ENCODE measurements at places on chromosomes 5 and 9.

- no peak for DNase-seq
Observed at GRCh38 chr9:73411494-73411893, 259.8 kb downstream of the ANXA1 start.

DNA sequence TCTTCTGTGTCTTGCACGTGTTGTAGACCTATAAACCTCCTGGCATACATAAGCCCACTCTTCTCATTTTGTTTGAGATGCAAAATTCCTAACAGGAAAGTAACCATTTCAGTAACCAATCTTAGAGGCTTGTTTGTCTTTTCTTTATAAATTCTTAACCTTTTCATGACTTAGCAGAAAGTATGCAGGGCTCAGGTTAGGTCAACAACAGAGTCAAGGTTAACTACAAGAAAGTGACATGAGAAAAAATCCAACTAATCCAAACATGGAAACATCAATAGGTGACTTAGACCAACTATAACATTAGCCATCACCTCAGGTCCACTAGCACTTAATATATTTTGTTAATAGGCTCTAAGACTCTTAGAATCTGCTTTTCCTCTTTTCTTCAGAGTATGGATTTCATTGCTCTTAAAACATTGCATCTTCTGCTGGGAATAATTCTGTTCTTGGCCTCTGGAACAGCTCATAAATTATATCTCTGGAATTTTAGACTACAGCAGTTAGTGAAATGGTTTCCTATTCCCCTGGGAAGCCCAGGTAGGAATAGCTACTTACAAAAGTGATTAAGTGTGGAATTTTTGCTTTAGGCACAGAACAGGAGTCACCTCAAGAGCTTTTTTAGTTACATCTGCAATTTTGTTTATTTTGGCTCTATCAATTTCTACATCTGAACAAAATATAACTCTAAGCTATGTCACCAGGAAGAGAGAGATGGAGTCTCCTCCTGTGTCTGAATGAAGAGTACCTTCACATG lies 155.3 kb upstream of the ANKRD55 start:
- peak; percentile 52 for DNase-seq

DNA sequence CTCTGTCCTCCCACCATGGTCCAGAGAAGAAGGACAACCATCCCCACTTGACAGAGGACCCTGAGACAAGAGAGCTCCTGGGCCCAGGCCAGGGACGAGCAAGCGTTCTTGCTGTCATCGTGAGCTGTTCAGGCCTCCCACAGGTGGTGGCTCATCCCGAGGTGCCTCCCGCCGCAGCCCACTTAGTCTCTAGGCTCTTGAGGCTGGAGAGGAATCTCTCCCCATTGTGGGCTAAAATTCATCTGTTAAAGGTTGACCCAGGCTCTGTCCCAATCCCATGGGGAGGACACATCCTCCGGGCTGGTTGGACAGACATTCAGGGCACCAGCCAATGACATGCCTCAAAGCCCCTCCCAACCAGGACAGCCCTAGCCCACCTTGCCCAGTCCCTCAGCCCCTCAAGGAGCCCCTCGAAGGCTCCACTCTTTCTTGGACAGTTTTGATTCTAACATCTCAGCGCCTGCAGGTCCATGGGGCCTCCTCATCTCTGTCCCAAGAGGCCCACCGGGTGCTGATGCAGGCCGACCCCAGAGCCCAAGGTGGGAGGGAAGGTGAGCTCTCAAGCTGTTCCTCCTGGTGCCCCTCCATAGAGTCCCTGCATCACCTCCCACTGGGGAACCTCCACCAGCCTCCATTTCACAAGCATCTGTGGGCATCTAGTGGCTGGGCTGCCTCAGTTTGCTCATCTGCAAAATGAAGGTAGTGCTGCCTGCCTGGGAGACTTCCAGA lies 52.9 kb downstream of the BARX1 start:
- no peak for DNase-seq

- DNase-seq = peak; percentile 70
Observed at GRCh38 chr5:169873642-169874041, 106.7 kb downstream of the INSYN2B start.

DNA sequence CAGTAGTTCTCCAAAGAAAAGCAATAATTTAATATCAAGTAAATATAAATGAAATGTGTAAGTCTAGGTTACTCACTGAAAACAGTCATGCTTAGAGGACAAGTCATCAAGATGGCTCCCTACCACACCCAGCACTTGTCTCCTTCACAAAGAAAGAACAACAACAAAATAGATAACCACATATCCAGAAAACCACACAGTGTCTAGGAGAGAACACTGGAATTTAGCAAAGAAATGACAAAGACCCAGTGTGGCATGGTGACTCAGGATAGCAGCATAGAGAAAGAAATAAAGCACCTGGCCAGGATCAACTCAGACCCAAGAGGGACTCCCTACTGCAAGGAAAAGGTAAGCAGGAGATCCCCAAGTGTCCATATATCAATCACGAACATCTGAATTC lies 356.2 kb downstream of the TMEM161B start:
- DNase-seq = no peak

DNA sequence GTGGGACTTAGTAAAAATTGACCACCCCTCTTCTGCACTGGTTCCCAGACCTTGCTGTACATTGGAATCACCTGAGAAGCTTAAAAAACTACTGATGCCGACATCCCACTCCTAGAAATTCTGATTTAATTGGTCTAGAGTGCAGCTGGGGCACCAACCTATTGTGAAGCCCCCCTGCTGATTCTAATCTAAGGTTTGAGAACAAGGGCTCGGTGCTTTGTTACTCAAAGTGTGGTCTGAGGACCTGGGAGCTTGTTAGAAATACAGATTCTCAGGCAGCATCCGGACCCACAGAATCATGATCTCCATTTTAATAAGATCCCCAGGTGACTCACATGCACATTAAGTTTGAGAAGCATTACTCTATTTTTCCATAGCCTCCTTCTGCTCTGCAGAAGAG lies 57.8 kb upstream of the LPAR1 start:
- no peak for DNase-seq

DNA sequence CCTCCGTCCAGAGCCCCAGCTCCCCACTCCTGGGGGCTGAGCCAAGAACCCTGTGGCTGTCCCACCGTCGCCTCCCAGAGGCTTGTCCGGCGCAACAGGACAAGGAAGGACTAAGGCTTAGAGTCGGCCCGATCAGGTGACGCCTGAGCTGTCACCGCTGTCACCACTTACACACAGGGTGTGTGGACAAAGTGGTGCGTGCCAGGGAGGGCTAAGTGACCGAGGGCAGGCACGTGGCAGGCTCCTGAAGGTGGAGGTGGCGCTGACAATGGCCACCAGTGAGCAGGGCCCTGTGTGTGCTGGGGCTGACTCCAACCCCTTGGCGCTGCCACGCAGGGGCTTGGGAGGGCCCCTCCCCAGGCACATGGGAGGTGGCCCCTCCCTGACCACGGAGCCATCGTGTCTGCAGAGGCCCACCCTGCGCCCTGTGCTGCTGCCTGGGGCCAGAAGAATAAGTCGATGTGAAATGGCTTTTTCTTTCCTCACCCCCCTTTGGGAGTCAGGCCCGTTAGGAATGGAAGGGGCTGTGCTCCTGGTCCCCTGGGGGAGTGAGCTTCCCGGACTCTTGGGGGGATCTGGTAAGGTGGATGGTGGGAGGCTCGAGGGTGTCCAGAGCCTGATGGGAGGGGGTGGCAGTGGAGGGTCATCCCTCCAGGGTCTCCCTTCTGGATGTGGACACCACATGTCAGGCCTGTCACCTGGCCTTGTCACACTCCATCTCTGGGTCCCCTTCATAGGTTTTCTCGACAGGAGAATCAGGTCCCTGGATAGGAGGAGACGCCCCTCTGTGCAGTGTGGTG lies 2.6 kb upstream of the GPSM1 start:
- DNase-seq = no peak

GRCh38 chr5:97089149-97089801 lies 53.1 kb downstream of the LIX1 start:
- DNase-seq = no peak

DNA sequence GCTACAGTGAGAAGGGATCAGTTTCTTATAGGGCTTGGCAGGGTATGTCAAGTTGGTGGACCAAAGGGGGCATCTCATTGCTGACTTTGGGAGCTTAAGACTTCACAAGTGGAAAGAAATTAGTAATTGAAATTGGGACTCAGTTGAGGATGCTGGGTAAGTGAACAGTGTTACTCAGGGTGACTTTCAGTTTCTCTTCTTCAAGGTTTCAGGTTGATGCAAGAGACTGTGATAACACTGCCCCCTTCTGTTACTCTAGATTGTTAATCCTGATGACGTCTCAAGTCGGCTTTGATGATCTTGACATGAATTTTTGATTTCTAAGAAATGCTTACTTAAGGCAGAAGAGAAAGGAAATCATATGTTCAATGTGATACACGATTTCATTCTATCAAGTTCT lies 21.3 kb downstream of the KCTD16 start:
- peak; percentile 74 for DNase-seq

GRCh38 chr5:2750758-2751464 lies 566 bp downstream of the IRX2 start:
- DNase-seq = peak; percentile 23

- DNase-seq = peak; percentile 13
Observed at GRCh38 chr5:57277085-57277484, 103.2 kb downstream of the GPBP1 start.

DNA sequence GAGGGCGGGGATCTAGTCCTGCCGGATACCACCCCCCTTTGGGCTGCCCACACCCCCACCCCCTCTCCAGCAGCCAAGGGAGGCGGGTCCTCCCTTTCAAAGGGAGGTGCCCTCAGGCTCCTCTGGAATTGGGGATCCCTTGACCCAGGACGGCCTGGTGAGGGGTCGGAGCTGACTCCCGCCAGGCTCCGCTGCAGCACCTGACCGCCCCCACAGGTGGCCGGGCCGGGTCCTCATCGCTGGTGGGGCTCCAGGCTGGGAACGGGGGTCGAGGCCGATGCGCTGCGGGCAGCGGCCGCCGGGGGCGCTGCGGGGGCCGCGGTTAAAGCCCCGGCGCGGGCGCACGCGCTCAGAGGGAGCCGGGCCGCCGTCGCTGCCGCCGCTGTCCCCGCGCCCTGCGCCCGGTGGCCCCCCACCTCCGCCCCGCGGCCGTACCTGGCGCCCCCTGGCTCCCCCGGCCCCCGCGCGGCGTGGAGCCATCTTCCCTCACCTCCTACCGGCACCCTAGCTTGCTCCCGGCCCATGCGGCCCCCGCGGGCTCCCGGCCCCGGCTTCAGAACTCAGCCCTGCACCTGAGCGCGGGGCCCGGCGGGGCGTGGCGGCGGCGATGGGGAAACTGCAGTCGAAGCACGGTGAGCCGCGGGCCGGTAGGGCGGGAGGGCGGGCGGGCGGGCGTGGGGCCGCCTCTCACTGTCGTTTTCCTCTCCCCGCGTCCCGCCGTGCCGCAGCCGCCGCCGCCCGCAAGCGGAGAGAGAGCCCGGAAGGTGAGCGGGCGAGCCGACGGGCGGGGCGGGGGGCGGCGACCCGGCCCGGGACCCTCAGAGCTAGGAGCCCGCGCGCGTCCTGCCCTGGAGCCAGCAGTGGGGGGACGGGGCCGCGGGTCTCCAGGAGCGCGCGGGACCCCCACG lies at the start of gene NKD2:
TSS of gene NKD2 (plus strand) at position 352 of the 908 bp plus-strand sequence. CDS start at position 608, 256 bp downstream.
- DNase-seq = no peak

- DNase-seq = peak; percentile 31
Observed at GRCh38 chr5:159332800-159333544, 2.7 kb upstream of the IL12B start.

DNA sequence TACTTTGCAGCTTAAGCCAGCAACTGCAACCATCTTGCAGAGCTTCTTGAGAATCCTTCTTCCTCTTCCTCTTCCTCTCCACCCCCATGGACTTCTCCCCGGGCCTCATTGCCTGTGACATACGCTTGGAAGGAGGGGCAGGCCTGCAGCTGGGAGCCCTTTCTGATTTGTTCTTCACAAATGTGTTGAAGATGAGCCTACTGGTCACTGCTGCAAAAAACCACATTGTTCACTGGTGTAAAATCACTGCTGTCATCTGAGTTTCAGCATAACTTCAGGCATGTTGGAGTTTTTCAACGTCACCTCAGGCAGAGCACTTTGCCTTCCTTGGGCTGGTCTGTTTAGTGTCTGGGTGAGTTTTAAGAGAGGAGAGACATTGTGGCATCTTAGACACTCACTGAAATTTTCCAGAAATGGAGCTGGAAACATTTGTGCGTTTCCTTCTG lies 7.9 kb downstream of the TJP2 start:
- no peak for DNase-seq

GRCh38 chr5:150245111-150245789 lies 44.3 kb downstream of the CAMK2A start:
- DNase-seq = no peak

GRCh38 chr5:43075319-43076293 lies 35.5 kb upstream of the ANXA2R start:
- peak; percentile 37 for DNase-seq

GRCh38 chr5:78791501-78792100 lies 143.0 kb upstream of the LHFPL2 start:
- no peak for DNase-seq

DNA sequence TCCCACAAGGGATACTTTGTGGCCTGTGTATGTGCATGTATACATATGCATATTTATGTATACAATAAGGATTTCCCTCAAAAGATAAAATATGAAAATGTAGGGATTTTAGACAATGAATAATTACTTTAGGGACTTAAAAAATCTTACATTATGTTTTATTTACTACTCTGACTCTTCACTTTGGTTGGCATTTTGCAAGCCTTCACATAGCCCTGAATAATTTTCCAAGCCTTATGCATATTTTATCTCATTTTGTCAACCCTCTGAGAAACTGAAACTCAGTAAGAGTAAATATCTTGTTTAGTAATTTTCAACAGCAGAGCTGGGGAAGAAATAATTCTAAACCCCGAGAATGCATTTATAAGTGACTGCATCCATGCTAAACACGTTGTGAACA lies 153.0 kb upstream of the SLC24A2 start:
- DNase-seq = no peak

GRCh38 chr5:17014686-17015085 lies 78.6 kb upstream of the MYO10 start:
- no peak for DNase-seq

- peak; percentile 84 for DNase-seq
Observed at GRCh38 chr9:129761901-129762369, 9.1 kb upstream of the PTGES start.

DNA sequence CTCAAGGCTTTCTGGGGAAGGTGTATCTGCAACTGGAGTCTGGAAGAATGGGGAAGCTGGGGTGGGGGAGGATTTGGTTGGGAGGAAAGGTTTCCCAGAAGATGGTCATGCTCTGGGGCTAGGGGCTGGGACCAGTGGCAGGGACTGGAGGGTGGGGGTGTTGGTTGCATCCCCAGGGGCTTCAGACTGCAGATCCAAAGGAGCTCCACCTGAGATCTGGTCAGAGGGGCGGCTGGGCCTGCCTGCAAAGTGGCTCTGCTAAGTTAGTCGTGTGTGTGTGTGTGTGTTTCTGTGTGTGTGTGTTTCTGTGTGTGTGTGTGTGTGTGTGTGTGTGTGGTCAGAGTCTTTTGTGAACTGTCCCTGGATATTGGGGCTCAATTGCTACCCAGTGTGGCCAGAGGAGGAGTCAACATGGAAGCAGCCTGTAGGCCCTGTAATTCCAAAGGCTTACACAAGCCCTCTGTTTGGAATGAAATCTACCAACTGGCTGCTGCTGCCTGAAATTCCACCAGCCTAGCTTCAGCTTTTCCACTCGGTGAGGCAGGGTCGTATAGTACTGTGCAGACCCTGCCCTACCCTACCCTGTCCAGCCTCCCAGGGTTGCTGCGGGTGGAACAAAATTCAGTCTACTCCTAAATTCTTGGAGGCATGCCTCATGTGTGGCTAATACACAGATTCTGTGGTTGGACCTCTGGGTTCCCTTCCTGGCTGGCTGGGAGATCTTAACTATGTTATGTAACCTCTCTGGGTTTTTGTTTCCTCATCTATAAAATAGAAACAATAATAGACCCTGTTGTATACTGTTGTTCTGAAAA lies 12.5 kb upstream of the SYNPO start:
- DNase-seq = peak; percentile 59

- no peak for DNase-seq
Observed at GRCh38 chr9:119268985-119269384, 100.2 kb downstream of the BRINP1 start.

GRCh38 chr5:137641148-137641547 lies 94.7 kb downstream of the KLHL3 start:
- peak; percentile 13 for DNase-seq
